Endothelial cell of umbilical vein (primary cell): ENCODE measurements at places on chromosomes 7 and 10. TPM values are rescaled to one million over a fixed set of nuclear protein-coding genes. Genes with fewer than 3 reads are reported as not detected.

The ENTPD1 gene
- 23.0 and 27.0 TPM in 2 replicates for total RNA-seq

The TFR2 gene
- 0.60 and 0.95 TPM in 2 replicates for total RNA-seq

The EFCAB10 gene
- not detected in 2 replicates for total RNA-seq

The PAX4 gene
- total RNA-seq = not detected in 2 replicates

The OR2A12 gene
- not detected in 2 replicates for total RNA-seq

The GPR37 gene
- total RNA-seq = 2.1 and 2.2 TPM in 2 replicates

The TET1 gene
- 1.3 and 1.5 TPM in 2 replicates for total RNA-seq

The RGR gene
- not detected in 2 replicates for total RNA-seq
